ENCODE measurements at places on chromosomes 13 and 19.

GRCh38 chr13:110559429-110559943 lies 2.0 kb downstream of the RAB20 start:
- no peak for DNase-seq

GRCh38 chr13:67061750-67062149 lies 168.4 kb downstream of the PCDH9 start:
- DNase-seq, result no peak

DNA sequence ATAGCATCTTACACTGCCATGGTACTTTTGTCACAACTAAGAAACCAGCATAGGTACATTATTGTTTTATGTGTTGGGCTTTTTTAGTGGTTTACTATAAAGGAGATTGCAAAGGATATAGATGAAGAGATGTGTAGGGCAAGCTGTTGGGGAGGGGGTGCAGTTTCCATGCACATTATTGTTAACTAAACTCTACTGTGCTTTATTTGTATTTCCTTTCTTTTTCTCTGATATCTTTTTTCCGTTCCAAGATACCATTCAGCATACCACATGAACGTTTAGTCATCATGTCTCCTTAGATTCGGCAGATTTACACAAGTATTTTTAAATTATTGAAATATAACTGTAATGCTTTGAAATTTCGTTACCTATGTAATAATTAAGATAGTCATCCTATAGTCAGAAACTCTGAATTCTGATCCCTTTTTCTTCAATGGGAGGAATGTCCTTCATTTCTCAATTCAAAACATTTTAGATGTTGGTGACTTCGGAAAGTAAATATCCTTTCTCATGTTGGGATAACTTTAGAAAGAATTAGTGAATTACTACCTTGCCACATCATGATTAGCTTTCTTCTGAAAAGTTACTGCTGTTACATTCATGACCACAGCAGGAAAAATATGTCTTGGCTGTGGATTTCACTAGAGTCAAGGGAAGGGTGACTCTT lies 82.8 kb downstream of the FRY start:
- DNase-seq, result no peak

DNA sequence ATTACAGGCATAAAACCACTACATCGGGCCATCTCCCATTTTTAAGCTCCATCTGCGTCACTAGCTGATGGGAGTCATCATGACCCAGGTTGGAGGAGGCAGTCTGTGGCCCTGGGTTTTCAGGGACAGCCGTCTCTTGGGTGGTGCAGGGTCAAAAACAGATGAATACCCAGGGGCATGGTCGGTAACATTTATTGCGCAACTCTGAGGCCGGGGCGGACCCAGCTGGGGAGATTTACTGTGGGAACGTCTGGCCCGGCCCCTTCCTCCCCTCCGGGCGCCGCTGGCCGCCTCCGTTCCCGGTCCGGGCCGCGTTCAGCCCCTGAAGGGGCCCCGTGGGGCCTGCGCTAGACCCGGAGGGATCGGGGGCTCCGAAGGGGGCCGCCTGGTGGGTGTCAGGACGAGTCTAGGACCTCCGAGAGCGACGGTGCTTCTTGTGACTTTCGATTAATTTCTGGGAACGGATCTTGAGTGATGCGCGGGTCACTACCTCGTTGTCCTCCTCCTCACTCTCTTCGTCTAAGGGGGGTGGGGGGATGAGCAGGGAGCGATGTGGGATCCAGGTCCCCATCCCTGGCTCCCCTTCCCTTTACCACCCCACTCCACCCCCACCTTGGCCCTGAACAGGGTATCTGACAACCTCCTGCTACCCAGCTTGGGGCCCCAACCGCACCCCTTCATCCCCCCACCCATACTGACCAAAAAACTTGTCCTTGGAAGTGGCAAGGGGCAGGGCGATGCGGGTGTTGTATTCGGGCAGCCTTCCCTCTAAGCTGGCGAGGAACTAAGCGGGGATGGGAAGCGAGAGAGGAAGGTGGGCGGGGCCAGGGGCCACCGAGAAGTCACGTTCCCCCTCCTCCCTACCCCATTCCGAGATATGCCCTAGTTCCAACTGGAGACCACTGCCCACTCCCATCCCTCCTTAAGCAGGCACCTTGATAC lies 1.6 kb upstream of the RGL3 start:
- DNase-seq, result no peak

DNA sequence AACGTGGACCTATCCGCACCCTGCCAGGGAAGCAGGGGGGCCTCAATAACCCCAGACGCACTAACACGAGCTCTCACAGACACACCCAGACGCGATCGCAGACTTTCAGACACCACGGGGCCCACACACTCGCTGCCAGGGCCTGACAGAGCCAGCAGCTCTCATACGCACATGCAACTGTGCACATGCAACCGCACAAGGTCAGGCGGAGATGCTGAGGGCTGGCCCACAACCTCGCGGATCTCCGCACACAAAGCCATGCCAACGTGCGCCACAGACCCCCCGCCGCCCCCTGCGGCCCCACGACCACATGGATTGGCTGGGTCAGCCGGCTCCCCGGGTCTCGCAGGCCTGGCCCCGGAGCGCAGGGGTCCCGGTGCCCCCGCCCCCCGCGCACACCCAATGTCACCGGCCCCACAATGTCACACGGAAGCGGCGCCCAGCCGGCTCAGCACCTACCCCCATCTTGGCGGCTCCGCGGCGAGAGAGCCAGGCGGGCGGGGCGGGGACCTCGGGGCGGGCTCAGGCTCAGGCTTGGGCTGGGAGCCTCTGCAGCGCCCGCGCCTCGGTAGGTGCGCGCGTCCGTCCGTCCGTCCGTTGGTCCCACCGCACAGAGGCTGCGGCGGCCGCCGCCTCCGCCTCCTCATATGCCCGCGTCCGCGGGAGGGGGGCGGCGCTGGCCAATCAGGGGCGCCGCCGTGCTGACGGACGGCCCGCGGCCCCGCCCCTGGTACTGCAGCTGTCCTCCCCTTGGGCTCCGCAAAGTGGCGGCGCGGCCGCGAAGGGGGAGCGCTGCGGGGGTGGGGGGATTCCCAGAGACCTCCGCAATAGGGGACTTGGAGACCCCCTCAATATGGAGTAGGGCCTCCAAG lies at the start of gene ATP1A3:
ATP1A3 (minus strand) TSS at position 619 of the 872 bp plus-strand sequence; CDS start at position 465, 154 bp downstream.
- peak; percentile 39 for DNase-seq

DNA sequence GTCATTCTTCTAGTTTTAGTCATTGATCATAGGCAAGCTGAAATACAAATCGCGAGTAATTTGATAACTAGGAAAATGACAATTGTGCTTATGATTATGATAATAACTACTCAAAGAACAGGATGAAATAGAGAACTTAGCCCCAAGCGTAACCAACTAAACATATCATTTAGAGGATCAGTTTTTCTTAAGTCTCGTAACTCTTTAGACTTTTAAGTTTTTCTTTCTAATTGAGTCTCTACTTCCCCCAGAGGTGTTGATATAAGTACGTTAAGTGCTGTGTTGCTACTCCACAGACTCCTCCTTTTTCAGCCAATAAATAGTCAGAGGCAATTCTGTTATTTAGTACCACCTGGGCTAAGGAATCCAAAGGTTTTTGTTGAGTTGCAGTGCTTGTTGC lies 96.3 kb downstream of the NHLRC3 start:
- no peak for DNase-seq

GRCh38 chr19:54298357-54299125 lies 14.4 kb downstream of the LILRA5 start:
- DNase-seq, result no peak

DNA sequence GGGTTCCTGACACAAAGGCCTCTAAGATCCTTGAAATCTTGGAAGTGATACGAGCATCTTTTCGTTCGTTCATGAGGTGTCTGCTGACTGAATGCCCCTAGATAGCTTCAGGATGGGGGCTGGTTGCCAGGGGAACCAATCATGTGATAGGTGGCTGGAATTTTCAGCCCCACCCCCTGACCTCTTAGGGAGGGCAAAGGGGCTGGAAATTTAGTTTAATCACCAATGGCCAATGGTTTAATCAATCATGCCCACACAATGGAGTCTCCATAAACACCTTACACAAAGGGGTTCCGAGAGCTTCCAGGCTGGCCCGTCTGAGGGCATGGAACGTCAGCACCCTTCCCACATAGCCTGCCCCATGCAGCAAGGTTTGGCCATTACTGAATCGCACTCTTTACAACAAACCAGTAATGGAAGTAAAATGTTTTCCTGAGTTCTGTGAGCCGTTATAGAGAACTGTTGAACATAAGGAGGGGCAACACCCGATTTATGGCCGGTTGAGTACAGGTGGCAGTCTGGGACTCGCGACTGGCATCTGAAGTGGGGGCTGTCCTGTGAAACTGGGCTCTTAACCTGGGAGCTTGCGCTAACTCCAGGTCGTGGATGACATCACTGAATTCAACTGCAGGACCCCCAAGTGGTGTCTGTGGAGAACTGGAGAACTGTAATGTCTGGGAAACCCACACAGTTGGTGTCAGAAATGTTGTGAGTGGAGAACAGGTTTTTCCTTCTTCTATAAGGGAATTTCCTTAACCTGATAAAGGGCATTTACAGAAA lies 25.6 kb downstream of the MLLT1 start:
- DNase-seq, result no peak

DNA sequence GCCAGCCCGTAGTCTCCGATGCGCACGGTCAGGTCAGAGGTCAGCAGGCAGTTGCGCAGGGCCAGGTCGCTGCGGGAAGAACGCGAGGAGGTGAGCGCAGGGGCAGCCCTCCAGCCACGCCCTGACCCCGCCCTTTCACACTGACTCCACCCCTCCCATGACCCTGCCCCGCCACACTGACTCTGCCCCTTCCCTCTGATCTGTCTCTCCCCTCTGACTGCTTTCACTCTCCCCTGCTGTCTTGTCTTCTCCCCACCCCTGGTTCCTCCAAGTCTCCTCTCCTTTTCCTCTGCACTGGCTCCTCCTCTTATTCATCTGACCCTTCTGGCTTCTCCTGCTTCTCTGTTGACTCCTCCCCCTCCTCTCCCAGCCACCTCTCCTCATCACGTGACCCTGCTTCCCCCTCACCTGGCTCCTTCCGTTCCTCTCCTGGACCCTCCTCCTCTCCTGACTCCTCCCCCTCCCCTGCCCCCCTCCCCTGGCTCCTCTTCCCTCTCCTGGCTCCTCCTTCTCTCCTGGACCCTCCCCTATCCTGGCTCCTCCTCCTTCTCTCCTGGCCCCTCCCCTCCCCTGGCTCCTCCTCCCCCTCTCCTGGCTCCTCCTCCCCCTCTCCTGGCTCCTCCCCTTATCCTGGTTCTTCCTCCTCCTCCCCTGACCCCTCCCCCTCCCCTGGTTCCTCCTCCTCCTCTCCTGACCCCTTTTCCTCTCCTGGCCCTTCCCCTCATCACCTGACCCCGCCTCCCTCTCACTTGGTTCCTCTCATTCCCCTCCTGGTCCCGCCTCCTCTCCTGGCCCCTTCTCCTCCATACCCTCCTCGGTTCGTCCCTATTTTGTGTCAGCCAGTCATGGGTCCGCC lies 9.9 kb downstream of the LMTK3 start:
- DNase-seq, result no peak

DNA sequence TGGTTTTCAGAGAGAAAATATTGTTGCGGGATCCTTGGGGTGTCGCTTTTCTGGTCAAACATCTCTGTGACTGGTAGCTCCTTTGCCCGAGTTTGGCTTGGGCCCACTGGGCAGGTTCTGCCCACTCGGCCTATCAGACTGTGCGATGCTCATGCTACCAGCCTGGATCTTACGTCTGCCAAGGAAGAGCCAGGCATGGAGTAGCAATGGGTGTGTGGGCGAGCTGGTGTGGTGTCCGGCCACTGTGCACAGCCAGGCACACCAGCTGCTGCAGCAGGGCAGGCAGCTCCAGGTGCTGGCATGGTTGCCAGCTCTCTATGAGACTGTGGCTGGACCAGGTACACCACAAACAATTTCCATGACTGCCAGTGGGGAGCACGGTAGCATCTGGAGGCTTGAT lies 1351.8 kb upstream of the PCDH20 start:
- DNase-seq, result no peak

DNA sequence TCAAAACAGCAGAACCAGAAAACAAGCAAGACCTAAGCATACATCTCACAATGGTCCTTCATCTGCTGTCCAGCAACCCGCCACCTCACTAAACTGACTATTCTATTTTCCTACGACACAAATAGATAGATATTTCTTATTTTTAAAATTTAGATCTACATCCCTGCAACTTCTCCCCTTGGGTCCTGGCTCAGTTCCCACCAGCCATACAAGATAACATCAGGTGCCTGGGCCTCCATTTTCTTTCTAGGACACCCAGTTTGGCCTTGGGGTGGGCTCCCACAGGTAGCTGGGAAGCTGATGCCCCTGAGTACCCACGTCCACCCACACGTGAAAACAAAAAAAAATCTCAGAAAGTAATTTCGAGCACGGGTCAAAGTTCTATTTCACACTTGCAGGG lies 47.6 kb downstream of the TGDS start:
- DNase-seq, result no peak

DNA sequence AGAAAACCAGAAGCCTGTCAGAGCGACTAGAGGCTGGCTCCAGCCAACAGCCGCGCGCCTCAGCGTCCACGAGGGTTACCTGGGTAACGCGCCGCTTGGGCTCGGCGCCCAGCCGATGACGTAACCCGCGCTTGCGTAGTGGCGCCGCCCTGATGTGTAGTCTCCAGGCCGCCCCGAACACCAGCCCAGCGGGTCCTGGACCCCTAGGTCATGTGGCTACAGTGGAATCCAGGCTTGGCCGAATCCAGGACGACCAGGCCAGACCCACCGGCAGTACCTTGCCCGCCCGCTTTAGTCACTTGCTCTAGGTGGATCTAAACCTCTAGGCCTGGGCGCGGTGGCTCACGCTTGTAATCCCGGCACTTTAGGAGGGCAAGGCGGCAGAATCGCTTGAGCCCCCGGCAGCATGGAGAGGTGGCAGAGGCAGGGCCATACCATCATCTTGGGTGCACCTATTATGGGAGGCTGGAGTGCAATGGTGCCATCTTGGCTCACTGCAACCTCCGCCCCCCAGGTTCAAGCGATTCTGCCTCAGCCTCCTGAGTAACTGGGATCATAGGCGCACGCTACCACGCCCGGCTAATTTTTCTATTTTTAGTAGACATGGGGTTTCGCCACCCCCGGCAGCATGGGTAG lies 7.2 kb upstream of the ZNF606 start:
- peak; percentile 19 for DNase-seq

GRCh38 chr19:16193466-16193865 lies 4.2 kb upstream of the AP1M1 start:
- DNase-seq, result no peak

- DNase-seq, result no peak
These were observed 1.3 kb upstream of the ZNF653 start for GRCh38 chr19:11506967-11507366.

DNA sequence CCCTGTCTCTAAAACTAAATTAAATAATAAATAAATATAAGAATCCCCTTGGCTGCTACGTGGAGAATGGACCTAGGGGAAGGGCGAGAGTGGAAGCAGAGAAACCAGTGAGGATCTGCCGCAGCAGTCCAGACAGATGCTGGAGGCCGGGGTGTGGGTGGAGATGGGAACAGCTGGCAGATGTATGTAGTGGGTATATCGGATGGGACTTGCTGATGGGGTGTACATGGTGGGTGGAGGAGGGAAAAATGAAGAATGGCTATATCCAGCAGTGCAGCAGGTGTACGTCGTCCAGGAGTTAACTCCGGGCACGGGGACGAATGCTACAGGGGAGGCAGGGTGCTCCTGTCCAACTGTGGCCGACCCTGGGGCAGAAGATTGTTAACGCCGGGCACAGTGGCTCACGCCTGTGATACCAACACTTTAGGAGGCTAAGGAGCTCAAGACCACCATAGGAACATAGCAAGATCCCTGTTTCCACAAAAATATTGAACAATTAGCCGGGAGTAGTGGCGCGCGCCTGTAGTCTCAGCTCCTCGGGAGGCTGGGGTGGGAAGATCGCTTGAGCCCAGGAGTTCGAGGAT lies 654 bp downstream of the CEP89 start:
- DNase-seq, result no peak

- DNase-seq, result no peak
These were observed 1470.9 kb downstream of the UQCRFS1 start for GRCh38 chr19:27742041-27742440.
